ENCODE measurements at places on chromosomes 2 and 18. TPM values are rescaled to one million over a fixed set of nuclear protein-coding genes. Genes with fewer than 3 reads are reported as not detected.

The PDE1A gene
- not detected for polyA plus RNA-seq

The CCDC85A gene
- polyA plus RNA-seq = 0.15 TPM

The COL3A1 gene
- not detected for polyA plus RNA-seq

The SFT2D3 gene
- not detected for polyA plus RNA-seq

The CRYGB gene
- polyA plus RNA-seq = not detected

Measured in IgD-negative memory B cell (primary cell).